ENCODE measurements at places on chromosomes 12 and 14.
A peak's percentile ranks its signal among the peaks of the same experiment; 100 is the strongest.

GRCh38 chr14:61662437-61663311 is 32.6 kb upstream of the HIF1A start:
- no peak for DNase-seq

DNA sequence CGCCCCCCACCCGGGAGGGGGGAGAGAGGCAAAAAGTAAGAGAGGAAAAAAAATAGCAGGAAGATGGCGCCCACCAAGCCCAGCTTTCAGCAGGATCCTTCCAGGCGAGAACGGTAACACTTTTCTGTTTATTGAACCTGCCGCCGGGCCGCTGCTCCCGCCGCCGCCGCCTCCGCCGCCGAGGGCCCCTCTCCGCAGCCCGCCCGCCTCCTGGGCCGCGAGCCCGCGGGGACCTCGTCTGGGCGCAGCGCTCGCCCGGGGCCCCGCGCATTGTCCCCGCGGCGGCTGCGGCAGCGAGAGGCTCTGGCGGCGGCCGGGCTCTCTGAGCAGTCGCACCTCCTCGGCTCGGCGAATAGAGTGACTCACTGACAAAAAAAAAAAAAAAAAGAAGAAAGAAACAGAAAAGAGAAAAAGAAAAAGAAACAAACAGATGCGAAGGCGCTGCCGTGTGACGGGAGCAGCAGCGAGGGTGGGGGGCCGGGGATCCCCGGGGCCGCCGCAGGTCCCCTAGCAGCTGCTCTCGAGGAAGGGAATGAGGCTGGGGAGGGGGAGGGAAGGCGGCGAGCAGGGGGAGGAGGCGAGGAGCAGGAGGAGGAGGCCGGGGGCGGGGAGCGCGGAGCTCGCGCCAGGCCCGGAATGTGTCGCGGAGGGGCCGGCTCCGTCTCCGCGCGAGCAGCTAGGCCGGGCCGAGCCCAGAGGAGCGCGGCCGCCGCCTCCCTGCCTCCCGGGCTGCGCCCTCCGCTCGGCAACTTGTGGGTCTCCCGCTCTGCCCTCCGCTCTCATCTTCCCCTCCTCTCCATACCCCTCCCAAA is 781 bp downstream of the NPAS3 start:
- peak; percentile 23 for DNase-seq

GRCh38 chr14:77311217-77311616 is 9.5 kb downstream of the POMT2 start:
- DNase-seq = no peak

DNA sequence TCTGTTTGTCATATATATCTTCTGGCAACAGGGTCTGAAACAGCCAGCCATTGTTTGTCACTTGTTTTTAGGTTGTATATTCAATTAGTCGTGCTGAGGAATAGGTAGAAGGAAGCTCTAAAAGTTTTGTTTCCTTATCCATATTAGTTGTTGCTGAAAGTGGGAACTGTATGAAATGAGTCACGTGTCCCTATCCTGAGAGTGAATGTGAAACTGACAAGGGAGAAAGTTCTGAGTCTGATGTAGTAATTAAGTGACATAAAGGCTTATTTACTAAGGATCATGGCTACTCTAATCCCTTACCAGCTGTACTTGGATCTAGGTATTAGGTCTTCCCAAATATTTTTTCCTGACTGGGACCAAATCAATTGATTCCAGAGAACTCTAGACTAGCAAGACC is 16.4 kb downstream of the FAM234B start:
- DNase-seq = no peak

- no peak for DNase-seq
Measured at GRCh38 chr14:99133636-99134515, 138.1 kb downstream of the BCL11B start.

- DNase-seq = no peak
Measured at GRCh38 chr14:98937021-98937420, 335.0 kb downstream of the BCL11B start.

- DNase-seq = no peak
Measured at GRCh38 chr12:110373025-110373424, 30.5 kb downstream of the ANAPC7 start.

- no peak for DNase-seq
Measured at GRCh38 chr12:104738331-104738730, 219.8 kb downstream of the SLC41A2 start.

GRCh38 chr12:87283886-87284285 is 745.3 kb downstream of the C12orf50 start:
- no peak for DNase-seq

Data from smooth muscle cell of the brain vasculature (primary cell).